Activated CD4-positive, alpha-beta T cell treated with anti-CD3 and anti-CD28 coated beads, Interleukin-2, amount 50 U/mL, for 1 hour (primary cell): ENCODE measurements at places on chromosomes 16 and 17.

- DNase-seq: no peak
Observed at GRCh38 chr16:54370278-54371040, 83.9 kb upstream of the IRX3 start.

DNA sequence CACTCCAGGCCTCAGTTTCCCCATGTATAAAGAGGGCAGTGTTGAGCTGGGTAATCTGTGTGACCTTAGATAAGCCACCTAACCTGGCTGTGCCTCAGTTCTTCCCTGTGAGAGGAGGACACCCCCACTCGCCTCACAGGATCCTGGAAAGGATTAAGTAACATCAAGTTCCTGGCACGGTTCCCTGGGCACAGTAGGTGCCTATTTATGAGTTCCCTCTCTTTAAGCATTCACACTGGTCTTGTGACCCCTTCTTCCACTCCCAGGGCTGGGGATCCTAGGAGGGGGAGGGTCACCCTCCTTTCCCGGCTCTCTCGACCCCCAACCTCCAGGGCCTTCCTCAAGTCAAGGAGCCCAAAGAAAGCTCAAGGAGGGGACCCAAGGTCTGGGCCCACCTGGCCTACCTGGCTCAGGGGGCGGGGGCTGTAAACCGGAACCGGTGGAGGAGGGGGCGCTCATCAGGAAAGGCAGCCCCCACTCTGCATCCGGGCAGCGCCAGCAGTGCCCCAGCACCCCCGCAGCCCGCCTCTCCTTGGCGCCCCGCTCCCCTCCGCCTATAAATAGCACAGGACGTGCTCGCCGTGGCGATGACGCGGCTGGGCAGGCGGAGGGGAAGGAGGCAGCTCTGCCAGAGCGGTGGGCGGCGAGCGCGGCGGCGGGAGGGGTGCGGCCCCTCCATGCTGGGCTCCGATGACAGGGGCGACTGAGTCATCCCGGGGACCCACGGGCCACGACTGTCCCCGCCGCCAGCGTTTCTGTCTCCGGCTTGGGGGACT, 9.4 kb downstream of the RPL19 start:
- DNase-seq: peak; percentile 64

DNA sequence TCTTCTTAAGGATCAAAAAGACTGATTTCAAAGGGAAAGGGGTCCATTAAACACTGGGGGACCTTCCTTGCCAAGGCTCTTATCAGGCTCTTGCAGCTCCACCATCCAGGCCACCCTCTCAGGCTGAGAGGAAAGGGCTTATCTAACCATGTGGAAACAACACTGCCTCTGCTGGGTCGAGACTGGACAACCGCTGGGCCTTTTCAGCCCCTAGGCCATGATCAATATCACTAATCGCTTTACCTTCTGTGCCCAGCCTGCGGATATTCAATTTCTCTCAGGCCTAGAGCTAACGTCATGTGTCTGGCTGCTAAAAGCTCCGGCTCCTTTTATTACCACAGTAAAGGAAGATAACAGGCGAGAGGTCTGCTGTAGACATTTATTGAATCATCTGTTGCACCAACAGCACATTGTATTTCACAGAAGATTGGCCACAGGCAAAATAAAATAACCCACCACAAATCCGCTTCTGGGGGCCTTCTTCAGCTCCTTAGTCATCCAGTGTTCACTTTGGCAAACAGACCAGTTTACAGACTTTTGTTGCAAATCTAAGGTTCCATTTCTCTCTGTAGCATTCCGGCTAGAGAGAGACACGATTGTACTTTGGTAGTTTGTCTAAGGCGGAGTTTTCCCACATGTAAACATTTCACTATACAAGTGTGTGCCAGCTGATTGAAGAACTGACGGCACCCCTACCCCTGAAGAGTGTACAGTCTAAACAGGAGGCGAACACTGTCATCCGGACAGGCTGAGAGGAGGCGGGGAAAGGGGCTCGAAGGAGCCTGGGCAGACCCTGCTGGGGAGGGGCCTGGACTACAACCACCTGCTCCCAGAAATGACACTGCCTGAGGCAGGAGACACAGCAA, 13.9 kb downstream of the CYB561 start:
- no peak for DNase-seq

GRCh38 chr17:39166437-39167335, 725 bp upstream of the ARL5C start:
- DNase-seq: no peak

- DNase-seq: no peak
Observed at GRCh38 chr17:73641826-73642600, 2.2 kb downstream of the SDK2 start.

DNA sequence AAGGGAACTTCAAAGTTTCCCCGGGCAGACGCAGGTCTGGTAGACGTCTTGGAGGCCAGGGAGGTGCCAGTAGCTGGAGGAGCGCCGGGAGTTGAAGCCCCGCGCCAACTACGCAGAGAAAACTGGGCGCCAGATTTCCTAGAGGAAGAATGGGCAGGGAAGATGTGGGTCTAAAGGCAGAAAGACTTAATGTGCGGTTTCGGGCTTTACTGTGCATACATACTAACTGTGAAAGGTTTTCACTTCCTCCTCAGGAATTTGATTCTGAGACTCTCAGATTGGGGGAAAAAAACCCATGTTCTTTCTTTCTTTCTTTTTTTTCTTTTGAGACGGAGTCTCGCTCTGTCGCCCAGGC, 331 bp upstream of the ZNF287 start:
- DNase-seq: no peak

- no peak for DNase-seq
Observed at GRCh38 chr16:12304861-12305596, 328.5 kb downstream of the SNX29 start.

- DNase-seq: no peak
Observed at GRCh38 chr16:63578791-63579190, 1542.6 kb upstream of the CDH8 start.

DNA sequence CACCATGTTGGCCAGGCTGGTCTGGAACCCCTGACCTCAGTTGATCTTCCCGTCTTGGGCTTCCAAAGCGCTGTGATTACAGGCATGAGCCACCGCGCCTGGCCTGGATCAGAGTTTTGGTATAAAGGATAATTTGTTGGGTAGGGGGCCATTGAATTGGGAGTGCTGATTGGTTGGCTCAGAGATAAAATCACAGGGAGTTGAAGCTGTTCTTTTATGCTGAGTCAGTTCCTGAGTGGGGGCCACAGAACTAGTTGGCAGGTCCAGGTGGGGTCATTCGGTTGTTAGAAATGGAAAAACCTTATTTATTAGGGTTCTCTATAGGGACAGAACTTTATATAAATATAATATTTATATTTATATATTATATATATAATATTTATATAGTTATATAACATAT, 147.1 kb downstream of the SSH2 start:
- DNase-seq: no peak

GRCh38 chr17:2391597-2392251, 9.1 kb downstream of the MNT start:
- DNase-seq: no peak

DNA sequence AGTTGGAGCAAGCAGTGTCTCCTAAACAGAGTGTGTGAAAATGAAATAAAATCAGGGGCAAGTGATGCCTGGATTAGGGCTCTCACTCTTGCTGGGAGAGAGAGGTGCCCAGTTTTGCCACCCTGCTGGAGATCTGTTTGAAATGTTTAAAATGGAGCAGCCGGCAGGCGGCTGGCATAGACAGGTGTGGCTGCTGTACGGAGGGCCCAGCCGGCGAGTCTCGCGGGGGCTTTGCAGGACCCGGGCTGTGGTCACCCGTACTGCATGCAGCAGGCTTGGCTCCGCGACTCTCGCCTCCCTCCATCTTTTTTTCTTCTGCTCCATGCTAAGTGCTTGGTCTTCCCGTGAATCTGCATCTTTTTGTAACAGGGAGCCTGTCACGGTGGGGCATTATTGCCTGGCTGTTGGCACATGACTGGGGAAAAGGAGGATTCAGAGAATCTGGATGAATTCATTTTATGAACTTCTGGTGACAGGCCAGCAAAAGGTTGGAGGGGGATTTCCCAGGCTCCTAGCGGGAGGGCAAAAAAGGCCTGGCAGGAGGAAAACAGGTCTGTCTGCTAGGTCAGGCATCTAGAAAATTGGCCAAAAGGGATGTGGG, 1.8 kb downstream of the ZNRF1 start:
- no peak for DNase-seq

DNA sequence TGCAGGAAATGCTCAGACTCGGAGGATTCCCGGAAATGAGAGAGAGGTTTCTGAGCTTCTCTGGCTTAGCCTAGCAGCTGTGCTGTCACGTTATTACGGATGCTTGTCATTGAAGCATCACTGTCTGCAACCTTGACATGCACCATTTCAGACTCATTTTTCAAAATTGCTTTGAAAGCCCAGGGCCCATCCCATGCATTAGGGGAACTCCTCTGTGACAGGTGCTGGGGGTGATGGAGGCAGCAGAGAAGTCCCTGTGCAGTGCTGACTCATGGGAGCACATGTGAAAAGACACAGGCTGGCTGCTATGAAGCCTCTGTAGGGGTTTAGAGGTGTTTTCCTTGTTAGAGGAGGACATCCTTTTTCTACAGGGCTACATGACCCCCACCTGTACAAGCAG, 214.0 kb upstream of the MPHOSPH6 start:
- no peak for DNase-seq

DNA sequence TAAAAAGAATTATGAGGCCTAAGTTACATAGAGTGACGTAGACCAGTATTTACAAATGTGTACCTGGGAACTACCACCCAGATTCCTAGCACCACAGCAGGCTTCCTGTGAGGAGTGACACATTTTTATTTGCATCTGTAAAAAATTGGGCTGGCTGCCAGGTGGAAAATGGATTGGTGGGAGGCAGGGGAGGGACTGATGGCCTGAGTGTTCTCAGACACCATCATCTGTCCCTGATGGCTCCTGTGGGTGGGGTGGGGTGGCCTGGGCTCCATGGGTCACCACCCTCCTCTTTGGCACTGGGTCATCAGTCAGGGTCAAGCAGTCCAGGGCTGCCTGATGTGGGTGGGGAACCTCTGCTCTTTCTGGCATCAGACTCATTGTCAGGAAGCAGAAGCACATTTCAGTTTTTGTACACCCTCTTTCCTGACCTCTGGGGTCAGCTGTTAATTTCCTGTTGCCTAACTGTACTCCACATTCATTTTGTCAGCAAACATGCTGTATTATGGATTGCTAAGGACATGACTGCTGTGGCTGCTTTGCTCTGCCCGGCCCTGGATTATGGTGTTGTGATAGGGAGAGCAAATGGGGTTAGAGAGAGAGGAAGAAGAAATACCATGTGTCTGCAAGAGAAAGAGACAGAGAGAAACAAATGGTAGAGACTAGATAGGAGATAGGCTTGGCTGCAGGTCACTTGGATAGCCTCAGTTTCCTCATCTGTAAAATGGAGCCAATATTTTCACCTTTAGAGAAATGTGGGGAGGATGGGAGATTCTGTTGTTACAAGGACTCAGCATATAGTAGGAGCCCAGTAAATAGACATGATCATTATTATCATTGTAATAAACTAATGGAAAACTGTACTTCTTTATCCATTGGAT, 11.6 kb upstream of the MFAP4 start:
- no peak for DNase-seq

- DNase-seq: no peak
Observed at GRCh38 chr16:64144617-64145016, 977.2 kb downstream of the CDH11 start.

DNA sequence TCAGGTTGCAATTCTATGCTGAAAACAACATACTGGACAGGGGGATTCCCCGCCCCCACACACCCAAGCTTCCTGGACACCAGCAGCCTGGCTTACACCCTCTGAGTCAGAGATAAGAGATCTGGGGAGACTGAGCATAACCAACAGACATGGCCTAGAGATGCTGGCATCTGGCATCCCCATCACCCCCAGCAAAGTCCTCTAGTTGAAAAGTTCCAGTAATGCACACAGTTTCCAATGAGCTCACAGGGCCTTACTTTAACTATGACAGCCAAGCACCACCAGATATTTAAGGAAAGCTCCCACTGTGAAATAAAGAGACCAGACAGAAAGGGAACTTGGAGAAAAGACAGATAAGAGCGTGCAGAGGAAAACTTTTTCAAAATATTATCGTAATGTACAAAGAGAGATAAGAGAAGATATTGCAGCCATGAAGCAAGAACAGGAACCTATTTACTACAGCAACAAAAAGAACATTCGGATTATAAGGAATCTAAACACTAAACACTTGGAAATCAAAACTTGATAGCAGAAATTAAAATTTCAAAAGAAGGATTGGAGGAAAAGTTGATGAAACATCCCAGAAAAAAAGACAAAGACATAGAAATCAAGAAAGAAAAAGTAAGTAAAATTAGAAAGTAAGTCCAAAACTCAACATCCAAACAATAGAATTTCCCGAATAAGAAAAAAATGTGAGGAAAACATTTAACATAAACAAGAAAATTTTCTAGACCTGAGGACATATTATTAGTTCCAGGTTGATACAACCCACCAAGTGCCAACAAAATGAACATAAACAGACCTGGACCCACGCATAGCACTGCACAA, 17.2 kb upstream of the ALOX15 start:
- DNase-seq: no peak

GRCh38 chr16:52709306-52709705, 162.4 kb upstream of the TOX3 start:
- DNase-seq: no peak

DNA sequence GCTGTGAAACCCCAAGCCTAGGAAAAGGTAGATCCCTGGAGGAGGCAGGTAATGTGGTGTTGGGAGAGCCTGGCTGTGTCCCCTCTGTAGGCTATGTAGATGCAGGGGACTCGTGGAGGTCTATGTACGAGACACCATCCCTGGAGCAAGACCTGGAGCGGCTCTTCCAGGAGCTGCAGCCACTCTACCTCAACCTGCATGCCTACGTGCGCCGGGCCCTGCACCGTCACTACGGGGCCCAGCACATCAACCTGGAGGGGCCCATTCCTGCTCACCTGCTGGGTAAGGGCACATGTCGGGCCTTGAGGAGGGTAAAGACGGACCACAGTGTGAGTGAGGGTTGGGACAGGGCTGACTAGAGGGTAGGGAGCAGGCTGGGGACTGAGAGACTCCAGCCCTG, 12.0 kb downstream of the ACE start:
- DNase-seq: no peak

DNA sequence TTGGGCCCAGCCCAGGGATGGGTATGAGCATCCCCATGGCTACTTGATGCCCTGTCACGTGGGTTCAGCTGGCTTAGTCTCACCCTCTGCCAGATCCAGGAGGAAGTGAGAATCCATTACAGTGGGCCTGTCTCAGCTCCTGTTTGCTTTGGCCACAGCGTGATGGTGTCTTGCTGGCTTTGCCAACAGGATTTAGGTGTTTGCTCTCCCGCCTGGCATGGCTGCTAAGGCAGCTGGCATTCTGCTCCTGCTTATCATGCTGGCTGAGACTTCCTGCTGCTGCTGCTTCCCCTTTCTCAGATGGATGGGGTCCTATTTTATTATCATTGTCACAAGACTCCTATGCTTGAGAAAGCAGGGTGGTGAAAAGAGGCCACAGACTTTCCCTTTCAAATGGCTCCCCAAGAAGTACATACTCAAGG, 28.3 kb upstream of the HOXB13 start:
- DNase-seq: no peak
